ENCODE measurements at places on chromosomes 2 and 18. TPM values are rescaled to one million over a fixed set of nuclear protein-coding genes. Genes with fewer than 3 reads are reported as not detected.

The FAM124B gene
- 5.8 TPM for total RNA-seq

The ZNF396 gene
- total RNA-seq = 5.1 TPM

The CARF gene
- 32.2 TPM for total RNA-seq

The TMEM150A gene
- 7.5 TPM for total RNA-seq

The PTPN4 gene
- 44.4 TPM for total RNA-seq

The SOWAHC gene
- 18.2 TPM for total RNA-seq

The VPS4B gene
- total RNA-seq = 68.7 TPM

The ZNF385B gene
- not detected for total RNA-seq

- peak; percentile 53 for DNase-seq
- H3K36me3 ChIP-seq = no peaks in the 10 kb centered on the region
- no peaks in the 10 kb centered on the region for H3K4me1 ChIP-seq
- no peak overlapping the region for H3K27ac ChIP-seq
These were observed 2.2 kb downstream of the DSG2 start for GRCh38 chr18:31500051-31500688.

GRCh38 chr2:241489733-241490680 is 18.4 kb downstream of the STK25 start:
- H3K4me1 ChIP-seq = no peaks in the 10 kb centered on the region
- no peaks in the 10 kb centered on the region for H3K27me3 ChIP-seq
- H3K27ac ChIP-seq = no peak overlapping the region
- no peaks in the 10 kb centered on the region for H3K36me3 ChIP-seq
- no peak overlapping the region for H3K4me3 ChIP-seq

DNA sequence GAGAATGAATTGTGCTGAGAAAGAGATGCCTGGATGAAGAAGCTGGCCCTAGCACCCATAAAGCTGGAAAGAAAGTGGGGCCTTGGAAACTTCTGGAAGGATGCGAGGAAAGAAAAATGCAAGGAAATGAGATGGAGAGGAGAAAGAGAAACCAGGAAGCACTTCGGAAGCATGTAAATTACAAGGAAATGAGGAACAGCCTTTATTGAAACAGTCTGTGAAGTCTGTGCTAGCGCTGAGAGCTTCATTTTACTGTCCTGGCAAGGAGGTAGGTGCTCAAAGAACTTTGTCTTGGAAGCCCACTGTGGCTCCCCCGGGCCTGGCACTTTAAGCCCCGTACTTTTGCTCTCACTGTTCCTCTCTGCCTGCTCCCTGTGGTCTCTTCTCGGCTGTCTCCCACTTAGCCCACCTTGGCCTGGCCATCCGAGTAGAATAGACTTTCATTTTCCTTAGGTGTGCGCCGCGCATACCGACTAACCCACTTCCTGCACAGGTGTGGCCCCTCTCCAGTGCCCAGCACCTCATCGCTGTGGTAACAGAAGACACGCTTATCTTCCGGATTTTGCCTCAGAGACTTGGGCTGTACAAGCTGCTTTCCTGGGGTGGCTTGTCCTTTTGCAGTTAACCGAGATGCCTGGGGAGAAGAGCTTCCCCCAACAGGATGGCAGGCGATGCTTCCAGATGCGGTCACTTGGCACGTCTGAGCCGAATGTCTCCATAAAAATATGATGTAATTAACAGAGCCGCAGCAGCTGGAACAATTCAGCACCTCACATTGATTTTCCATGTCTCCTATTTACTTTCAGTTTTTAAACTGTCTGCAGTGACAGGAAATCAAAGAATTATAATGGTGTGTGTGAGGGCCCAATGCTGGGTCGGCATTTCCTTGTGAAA is 199.6 kb downstream of the HRH4 start:
- H3K27me3 ChIP-seq = no peaks in the 10 kb centered on the region
- no peaks in the 10 kb centered on the region for H3K36me3 ChIP-seq
- peak; percentile 50 for DNase-seq
- H3K4me3 ChIP-seq = peak overlapping the region; percentile 41

DNA sequence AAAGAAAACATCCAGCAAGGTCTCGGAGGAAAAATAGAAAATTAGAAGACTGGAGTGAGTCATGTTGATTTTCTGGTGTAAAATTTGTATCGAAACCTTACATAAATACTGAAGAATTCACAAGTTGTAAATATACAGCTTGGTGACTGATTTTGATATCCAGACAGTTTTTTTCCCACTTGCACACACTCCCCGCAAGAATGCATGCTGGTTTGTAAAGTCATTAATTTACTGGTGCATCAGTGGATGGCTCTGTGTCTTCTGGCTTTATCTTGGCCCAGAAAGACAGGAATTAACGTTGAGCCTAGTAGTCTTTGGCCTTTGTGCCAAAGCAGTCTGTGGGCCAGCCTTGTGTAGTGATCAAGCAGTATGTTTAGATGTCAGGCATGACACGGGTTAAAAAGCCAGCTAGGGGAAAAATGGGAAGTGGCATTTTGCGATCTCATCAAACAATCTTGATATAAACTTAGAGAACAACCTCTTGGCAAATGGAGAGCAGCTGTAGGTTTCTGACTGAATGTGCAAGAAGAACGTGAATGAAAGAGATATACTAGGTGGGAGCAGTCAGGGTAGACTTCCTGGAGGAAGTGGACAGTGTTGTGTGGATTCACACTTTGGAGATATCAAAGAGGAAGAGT is 22.7 kb upstream of the CASP8 start:
- H3K27me3 ChIP-seq = no peaks in the 10 kb centered on the region
- DNase-seq = no peak
- no peak overlapping the region for H3K27ac ChIP-seq
- H3K4me3 ChIP-seq = no peak overlapping the region

DNA sequence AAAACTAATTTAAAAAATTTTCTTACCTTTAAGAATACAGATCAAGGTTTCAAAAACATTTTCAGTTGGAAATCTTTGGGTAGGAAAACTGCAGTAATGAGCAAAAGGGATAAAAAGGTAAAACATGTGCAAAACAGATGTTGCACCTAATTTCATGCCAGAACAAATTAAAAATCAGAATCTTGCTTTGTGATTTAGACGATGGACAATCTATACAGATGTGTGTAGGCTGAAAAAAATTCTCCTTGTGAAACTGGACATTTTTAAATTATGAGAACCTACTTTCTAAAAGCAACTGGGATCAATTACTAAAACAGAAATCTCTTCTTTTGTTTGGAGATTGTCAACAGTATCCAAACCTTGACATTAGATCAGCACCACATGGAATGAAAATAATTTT is 183.2 kb upstream of the ITGA4 start:
- H3K27ac ChIP-seq = no peak overlapping the region
- no peaks in the 10 kb centered on the region for H3K36me3 ChIP-seq
- no peaks in the 10 kb centered on the region for H3K4me1 ChIP-seq
- no peak for DNase-seq

DNA sequence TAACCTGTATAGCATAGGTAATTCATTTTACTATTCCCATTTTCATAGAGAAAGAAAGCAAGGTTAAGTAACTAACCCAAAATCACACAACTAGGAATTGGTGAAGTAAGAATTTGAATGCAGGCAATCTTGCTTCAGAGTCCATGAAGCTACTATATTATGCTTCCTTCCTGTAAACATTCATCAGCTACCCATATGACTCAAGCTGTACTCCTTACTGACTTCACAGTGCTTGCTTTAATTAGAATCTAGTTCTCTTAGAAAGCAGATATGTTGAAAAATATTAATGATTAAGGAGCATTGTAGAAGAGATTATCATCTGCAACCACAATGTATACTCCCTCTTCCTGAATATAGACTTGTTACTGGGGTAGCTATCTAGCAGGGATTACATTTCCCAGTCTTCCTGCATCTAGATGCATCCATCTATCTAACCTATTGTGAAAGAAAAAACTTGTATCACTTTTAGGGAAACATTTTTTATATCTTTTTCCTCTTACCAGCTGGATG is 961.6 kb upstream of the CHAC2 start:
- no peak overlapping the region for H3K4me3 ChIP-seq
- H3K36me3 ChIP-seq = no peaks in the 10 kb centered on the region
- no peaks in the 10 kb centered on the region for H3K4me1 ChIP-seq
- no peak for DNase-seq
- no peak overlapping the region for H3K27ac ChIP-seq
- H3K27me3 ChIP-seq = no peaks in the 10 kb centered on the region

DNA sequence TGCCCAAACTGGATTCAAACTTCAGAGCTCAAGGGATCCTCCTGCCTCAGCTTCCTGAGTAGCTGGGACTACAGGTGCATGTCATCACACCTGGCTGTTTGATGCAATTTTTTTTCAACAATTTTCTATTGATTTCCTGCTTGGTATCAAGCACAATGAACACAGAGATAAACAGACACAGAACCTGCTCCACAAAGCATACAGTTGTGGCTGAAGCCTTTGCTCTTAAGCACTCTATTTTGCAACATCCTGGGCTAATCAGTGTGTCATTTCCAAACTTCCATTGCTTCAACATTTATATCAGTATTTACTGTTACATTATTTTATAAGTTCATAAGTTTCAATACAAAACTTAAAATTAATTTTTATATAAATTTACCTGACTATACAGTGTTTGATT is 79.4 kb downstream of the NEB start:
- no peak overlapping the region for H3K4me3 ChIP-seq
- no peak for DNase-seq
- no peaks in the 10 kb centered on the region for H3K27me3 ChIP-seq
- no peaks in the 10 kb centered on the region for H3K36me3 ChIP-seq
- no peaks in the 10 kb centered on the region for H3K4me1 ChIP-seq
- H3K27ac ChIP-seq = no peak overlapping the region

GRCh38 chr2:17124575-17125318 is 393.5 kb downstream of the RAD51AP2 start:
- no peaks in the 10 kb centered on the region for H3K27me3 ChIP-seq
- no peaks in the 10 kb centered on the region for H3K36me3 ChIP-seq
- DNase-seq = no peak
- H3K4me3 ChIP-seq = no peak overlapping the region

GRCh38 chr18:69584429-69584828 is 183.7 kb downstream of the DOK6 start:
- no peak overlapping the region for H3K4me3 ChIP-seq
- H3K27me3 ChIP-seq = no peaks in the 10 kb centered on the region
- no peaks in the 10 kb centered on the region for H3K36me3 ChIP-seq

GRCh38 chr2:2832657-2833056 is 501.6 kb upstream of the MYT1L start:
- no peaks in the 10 kb centered on the region for H3K27me3 ChIP-seq
- H3K27ac ChIP-seq = no peak overlapping the region
- DNase-seq = no peak
- no peaks in the 10 kb centered on the region for H3K4me1 ChIP-seq

Data from Peyer's patch (tissue), 4 donors.